ENCODE measurements at places on chromosomes 1 and 21.

DNA sequence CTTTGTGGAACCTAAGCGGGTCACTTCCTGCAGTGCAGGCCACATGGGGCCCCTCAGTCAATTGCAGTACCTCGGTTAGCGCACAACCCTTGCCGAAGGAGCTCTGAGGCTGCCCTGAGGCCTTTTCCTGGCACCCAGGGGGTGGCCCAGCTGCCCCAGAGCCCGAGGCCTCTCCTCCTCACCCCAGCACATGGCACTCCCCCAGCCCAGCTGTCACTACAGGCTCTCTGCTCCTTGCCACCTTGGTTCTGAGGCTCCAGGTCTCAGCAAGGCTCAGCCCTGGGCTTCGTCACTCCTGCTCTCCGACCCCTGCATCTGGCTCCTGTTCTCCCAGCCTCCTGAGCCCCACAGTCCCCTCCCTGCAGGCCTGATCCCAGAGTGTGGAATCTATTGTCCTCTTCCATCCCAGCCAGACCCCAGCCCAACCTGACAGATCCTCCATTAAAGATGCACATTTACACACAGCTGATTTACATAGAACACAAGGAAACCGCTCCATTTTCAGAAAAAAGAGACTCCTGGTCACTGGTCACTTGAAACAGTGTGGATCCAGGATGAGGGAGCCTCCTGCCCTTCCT lies 192.8 kb upstream of the POU3F1 start:
- DNase-seq, result no peak

DNA sequence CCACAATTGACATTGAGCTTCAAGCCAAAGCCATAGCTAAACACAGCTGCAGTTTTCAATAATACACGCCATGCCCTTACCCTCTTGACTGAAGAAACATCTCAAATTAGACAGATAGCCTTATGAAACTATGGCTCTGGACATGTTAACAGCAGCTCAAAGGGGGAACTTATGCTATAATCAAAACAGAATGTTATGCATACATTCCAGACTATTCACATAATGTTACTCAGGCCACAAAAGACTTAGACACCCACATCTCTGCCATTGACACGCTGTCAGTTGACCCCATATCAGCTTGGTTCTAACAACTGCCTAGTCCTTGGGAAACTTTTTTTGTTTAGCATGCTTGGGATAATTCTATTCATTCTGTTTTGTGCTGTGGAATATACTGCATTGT lies 2.3 kb upstream of the NENF start:
- no peak for DNase-seq

DNA sequence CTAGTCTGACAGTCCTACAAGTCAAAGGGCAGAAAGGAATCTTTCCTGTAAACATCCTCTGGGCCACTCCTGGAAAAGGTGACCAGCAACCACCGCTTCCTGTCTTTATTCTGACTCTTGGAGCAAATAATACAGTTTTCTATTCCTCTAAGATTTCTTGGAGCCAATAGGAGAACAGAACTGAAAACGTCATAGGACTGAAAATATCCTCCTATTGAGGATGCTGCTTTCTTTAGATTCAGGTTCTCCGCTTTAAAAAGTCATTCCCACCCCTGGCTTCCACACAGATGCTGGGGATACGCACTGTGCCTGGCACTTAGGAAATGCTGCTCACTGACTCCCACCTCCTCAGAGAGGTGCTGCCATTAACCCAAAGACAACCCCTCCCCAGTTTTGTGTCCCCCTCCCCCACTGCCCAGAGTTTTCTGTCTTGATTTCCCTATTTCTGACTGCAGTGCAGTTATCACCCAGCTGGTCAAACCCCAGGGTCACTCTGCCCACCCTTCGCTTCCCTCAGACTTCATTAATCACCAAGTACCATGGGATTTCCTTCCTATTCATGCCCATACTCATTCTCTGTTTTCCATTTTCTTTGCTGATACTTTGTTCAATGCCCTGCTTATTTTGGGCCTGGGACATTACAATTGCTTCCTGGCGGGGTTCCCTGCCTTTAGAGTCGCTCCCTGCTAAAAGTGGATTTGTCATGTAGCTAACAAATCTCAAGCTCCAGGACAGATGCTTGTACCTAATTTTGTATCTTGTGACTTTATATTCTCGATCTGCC lies 82.1 kb upstream of the ARHGAP29 start:
- DNase-seq, result no peak

DNA sequence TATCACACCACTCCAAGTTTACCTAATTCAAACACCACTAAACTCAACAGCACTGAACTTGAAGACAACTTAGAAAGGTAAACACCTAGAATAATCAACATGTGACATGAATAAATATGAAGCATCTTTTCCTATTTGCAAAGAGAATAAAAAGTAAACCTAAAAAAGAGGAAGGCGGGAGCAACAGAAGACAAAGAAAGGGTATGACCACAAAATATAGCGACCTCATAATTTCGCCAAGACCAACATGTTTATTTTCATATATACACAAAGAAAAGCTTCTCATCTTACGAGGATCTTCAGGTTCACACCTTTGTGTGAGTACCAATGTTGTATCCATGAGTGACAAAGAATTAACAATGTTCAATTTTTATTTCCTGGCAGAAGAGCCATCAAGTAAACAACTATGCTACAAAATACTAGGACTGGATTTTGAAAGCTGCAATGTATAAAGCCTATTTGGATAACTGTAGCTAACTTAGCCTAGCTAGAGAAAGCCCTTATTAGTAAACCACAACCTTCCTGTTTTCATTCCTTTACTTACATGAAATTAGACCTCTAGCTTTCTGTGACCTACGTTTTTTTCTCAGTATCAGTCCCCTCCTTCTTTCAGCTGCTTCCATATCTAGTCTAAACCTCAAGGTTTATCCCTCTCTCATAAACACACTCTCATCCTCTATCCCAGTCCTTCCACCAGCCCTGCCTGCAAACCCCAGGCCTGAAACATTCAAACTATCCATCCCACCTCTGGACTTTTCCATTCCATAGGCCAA lies 21.3 kb upstream of the PHTF1 start:
- DNase-seq, result peak; percentile 42

- no peak for DNase-seq
Observed at GRCh38 chr1:118692143-118692542, 296.0 kb downstream of the TBX15 start.

- no peak for DNase-seq
Observed at GRCh38 chr1:208036106-208036808, 125.3 kb upstream of the CD34 start.

- peak; percentile 48 for DNase-seq
Observed at GRCh38 chr1:39639305-39640130, at the start of gene HEYL. Gene HEYL, minus strand, starts transcription at chr1:39639643. Its CDS starts 18 bp downstream, at chr1:39639625.

DNA sequence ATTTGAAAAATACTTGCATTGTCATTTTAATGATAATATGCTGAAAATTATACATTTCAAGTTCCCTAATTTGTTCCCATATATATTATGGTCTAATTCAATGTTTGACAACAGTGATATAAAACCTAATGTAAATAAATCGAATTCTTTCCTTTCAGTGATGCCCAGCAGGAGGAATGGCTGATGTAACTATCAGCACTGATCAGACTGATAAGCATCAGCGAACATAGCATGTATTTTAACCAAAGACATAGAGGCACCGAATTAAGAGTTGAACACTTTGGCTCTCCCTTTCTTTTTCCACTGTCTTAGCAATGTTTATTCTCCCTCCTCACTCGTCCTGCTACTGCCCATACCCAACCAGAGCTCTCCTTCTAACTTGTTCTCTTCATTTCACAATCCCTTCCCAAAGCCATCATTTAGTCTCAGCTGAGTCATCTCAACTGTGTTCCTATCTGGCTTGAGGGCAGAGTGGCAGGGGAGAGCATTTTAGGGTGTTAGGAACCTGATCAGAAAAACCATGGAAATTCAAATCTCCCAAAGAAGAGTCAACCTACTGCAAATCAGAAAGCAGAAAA lies 58.8 kb upstream of the C1orf115 start:
- no peak for DNase-seq

- no peak for DNase-seq
Observed at GRCh38 chr1:181113059-181113641, 24.6 kb downstream of the IER5 start.

DNA sequence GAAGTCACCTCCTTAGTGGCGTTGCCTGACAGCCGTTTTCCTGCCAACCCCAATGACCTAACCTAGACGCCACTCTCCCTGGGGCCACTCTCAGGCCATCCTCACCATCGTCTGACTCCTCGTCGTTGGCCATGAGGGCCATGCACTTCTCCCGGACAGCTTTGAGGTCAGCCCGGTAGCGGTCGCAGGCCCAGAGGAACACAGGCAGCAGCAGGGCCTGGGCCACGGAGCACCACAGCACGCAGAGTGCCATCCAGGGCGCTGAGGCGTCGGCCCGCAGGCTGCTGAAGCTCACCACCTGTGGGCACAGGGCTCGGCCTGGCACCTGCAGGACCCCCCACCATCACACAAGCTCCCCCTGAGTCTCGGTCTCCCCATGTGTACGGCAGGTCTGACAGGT lies 7.3 kb downstream of the HES3 start:
- DNase-seq, result no peak

- no peak for DNase-seq
Observed at GRCh38 chr21:41620982-41621381, 113.0 kb upstream of the TMPRSS2 start.

- no peak for DNase-seq
Observed at GRCh38 chr1:169119405-169119804, 12.9 kb downstream of the ATP1B1 start.

- no peak for DNase-seq
Observed at GRCh38 chr1:11474826-11475225, 4.1 kb upstream of the DISP3 start.

DNA sequence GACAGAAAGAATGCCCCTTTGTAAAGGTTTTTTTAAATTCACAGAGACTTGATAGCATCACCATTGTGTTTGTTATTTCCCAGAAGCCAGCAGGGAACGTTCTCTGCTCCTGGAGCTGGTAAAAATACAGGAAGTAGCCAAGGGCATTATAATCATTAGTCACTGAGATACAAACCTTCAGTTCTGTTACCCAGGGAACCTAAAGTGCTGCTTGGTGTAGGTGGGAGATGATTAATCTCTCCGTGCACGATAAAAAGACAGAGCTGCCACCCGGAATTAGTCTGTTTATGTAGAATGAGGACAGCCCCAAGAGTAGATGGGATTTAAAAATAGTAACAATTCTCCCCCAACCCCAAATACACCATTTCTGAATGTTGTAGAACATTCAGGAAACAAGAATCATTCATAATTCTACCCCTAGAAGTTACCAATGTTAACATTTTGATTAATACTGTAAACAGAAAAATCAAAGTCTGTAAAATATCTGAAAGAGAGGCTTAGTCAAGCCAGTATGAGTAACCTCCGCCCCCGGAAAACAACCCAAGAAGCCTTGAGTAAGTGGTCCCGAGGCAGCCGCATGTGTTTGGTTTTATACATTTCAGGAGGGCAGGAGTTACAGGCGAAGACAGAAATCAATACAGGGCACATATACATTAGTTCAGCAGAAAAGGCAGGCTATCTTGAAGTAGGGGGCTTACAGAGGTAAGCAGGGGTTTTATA lies 45.3 kb upstream of the CTBS start:
- no peak for DNase-seq

DNA sequence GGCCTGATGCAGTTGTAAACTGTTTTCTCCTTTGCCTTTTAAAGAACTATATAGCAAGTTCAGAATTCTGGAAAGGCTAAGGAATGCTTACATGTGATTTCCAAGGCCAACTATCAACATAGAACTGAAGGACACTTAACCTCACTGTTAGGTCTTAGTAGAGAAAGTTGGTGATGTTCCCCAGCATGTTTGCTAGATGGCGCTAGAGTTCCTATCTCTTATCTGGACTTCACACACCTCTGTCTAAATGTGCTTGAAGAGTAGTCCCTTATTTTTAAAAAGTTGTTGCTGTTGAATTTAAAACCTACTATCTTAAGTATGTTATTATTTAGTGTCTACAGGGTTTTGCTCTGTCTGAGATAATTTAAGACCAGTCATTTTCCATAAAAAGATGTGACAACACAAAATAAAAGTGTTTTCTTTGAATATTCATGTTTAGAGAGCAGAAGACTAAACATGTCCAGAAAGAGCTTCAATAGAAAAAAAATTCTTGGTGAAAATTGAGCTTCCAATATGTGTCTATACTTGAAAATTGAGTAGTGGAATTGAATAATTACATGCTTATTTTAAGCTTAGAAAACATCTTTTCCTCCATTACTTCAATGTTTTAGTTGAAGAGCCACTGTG lies 237.3 kb downstream of the S1PR1 start:
- DNase-seq, result no peak

DNA sequence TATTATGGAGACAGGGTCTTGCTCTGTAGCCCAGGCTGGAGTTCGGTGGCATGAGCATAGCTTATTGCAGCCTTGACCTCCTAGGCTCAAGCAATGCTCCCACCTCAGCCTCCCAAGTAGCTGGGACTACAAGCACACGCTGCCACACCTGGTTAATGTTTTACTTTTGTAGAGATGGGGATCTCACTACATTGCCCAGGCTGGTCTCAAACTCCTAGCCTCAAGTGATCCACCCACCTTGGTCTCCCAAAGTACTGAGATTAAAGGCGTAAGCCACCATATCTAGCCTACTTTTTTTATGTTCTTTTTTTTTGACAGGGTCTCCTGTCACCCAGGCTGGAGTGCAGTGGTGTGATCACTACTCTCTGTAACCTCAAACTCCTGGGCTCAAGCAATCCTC lies 5.9 kb upstream of the BCL2L15 start:
- no peak for DNase-seq

- no peak for DNase-seq
Observed at GRCh38 chr1:215543191-215543606, 23.9 kb upstream of the KCTD3 start.

DNA sequence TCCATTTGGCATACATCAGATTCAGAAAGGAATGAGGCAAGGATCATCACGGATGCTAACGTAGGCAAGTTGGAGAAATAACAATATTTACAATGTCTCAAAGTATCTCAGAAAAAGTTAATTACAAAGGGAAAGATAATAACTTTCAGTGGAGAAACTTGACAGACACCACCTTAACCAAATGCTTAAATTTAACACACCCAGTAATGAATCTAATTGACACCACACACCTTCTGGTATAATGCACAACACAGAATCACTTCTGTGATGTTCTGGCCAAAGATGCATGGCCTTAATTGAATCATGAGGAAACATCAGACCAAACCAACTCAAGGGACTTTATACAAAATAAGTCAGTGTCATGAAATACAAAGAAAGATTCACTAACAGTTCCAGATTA lies 23.1 kb downstream of the USP48 start:
- no peak for DNase-seq

DNA sequence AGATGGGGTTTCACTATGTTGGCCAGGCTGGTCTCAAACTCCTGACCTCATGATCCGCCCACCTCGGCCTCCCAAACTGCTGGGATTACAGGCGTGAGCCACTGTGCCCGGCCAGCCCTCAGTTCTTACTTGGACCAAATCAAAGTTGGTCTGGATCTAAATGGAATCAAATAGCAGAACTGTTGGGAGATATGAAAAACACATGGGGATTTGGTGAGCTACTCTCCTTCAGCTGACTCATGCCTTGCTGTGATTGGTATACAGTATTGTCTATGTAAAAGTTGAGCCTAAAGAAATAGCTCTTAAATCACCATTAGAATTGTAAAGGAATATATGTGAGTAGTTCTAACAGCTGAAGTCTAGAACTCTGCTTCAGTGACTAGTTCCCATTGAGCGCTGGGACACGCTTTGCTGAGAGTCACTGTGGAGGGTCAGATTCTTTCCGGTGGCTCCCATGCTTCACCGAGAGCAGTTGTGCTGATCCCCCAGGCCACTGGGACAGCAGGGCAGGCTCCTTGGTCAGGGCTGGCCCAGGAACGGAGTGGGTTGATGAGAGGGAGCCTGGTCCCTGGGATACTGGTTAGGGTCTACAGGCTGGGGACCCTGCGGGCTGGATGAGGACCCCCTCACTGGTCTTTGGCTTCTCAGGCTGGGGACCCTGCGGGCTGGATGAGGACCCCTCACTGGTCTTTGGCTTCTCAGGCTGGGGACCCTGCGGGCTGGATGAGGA lies 14.0 kb downstream of the PKNOX1 start:
- DNase-seq, result no peak

All from CD4-positive, alpha-beta T cell treated with Interleukin-6 at 100 ng/mL for 8 hours (primary cell).